Esophagus mucosa (tissue), 1 donor: ENCODE measurements at places on chromosomes 3 and 15. TPM values are rescaled to one million over a fixed set of nuclear protein-coding genes. Genes with fewer than 3 reads are reported as not detected.

The PIGBOS1 gene
- 4.5 TPM for total RNA-seq

The RTP3 gene
- not detected for total RNA-seq

The MCTP2 gene
- total RNA-seq: 14.6 TPM

The CPNE9 gene
- total RNA-seq: not detected

The CCR3 gene
- total RNA-seq: not detected

The CCDC174 gene
- total RNA-seq: 9.9 TPM

The ETFA gene
- 79.8 TPM for total RNA-seq

The PRSS50 gene
- not detected for total RNA-seq

The GOLGA8N gene
- 3.7 TPM for total RNA-seq

The CCDC54 gene
- total RNA-seq: not detected

The SLC6A11 gene
- 7.8 TPM for total RNA-seq

The DISP2 gene
- total RNA-seq: 0.28 TPM

The QTRT2 gene
- 19.8 TPM for total RNA-seq

The SOX14 gene
- not detected for total RNA-seq

The GOLGA8Q gene
- total RNA-seq: not detected

The CAV3 gene
- total RNA-seq: not detected

The ALDH1L1 gene
- 4.5 TPM for total RNA-seq

The TGM5 gene
- 13.5 TPM for total RNA-seq

The BLOC1S6 gene
- total RNA-seq: 18.1 TPM

The OSTN gene
- total RNA-seq: not detected

The PPP1R14D gene
- total RNA-seq: not detected

The GABRB3 gene
- total RNA-seq: 0.52 TPM

The CTXN2 gene
- total RNA-seq: not detected

The GPR62 gene
- total RNA-seq: not detected

The TIPARP gene
- total RNA-seq: 34.4 TPM

The GREM1 gene
- 9.2 TPM for total RNA-seq

The TOMM70 gene
- 33.0 TPM for total RNA-seq

The PRKCD gene
- total RNA-seq: 21.2 TPM

The GPR160 gene
- total RNA-seq: 1.4 TPM

The GALNT15 gene
- 1.8 TPM for total RNA-seq

The AMOTL2 gene
- total RNA-seq: 33.2 TPM

The KLF15 gene
- 0.60 TPM for total RNA-seq

The GOLGA8J gene
- total RNA-seq: 0.20 TPM
